ENCODE measurements at places on chromosomes 11 and 22.

DNA sequence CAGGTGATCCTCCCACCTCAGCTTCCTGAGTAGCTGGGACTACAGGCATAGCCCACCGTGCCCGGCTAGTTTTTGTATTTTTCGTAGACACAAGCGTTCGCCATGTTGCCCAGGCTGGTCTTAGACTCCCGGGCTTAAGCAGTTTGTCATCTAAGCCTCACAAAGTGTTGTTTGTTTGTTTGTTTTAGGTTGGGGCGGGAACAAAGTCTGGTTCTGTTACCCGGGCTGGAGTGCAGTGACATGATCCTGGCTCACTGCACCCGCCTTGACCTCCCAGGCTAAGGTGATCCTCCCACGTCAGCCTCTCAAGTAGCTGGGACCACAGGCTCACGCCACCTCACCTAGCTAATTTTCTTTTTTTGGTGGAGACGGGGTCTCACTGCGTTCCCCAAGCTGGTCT is 12.6 kb downstream of the IRF7 start:
- no peak for ATAC-seq

GRCh38 chr11:77619576-77620198 is 17.9 kb downstream of the CLNS1A start:
- no peak for ATAC-seq

GRCh38 chr11:69044111-69045013 is 4.4 kb upstream of the TPCN2 start:
- ATAC-seq = no peak

GRCh38 chr11:20760811-20761210 is 91.4 kb downstream of the NELL1 start:
- ATAC-seq = no peak

GRCh38 chr11:74282421-74282820 is 29.0 kb downstream of the P4HA3 start:
- no peak for ATAC-seq

- ATAC-seq = no peak
Measured at GRCh38 chr22:41401781-41402648, 20.3 kb downstream of the TEF start.

- ATAC-seq = no peak
Measured at GRCh38 chr11:59206635-59207034, 6.1 kb downstream of the MPEG1 start.

- peak; percentile 83 for ATAC-seq
Measured at GRCh38 chr11:60367009-60367408, 11.3 kb upstream of the MS4A7 start.

GRCh38 chr11:61065955-61066638 is 36.2 kb upstream of the CD5 start:
- no peak for ATAC-seq

DNA sequence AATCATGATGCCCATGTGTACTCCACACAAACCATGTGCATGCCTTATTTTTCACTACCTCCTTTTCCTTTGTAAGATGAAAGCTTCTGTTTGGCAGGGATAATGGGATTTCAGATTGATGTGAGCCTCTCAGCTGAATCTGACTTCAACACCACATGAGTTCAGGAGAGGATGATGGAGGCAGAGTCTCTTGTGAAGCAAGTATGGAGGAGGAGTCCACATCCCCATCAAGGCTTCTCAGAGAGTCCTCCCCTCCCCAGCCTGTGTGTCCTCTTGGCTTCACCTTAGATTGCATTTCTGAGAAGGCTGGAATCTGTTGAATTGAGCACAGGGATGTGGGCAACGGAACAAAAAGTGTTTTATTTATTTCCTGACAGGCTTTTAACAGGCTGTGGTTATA is 370.4 kb downstream of the FAT3 start:
- ATAC-seq = no peak

DNA sequence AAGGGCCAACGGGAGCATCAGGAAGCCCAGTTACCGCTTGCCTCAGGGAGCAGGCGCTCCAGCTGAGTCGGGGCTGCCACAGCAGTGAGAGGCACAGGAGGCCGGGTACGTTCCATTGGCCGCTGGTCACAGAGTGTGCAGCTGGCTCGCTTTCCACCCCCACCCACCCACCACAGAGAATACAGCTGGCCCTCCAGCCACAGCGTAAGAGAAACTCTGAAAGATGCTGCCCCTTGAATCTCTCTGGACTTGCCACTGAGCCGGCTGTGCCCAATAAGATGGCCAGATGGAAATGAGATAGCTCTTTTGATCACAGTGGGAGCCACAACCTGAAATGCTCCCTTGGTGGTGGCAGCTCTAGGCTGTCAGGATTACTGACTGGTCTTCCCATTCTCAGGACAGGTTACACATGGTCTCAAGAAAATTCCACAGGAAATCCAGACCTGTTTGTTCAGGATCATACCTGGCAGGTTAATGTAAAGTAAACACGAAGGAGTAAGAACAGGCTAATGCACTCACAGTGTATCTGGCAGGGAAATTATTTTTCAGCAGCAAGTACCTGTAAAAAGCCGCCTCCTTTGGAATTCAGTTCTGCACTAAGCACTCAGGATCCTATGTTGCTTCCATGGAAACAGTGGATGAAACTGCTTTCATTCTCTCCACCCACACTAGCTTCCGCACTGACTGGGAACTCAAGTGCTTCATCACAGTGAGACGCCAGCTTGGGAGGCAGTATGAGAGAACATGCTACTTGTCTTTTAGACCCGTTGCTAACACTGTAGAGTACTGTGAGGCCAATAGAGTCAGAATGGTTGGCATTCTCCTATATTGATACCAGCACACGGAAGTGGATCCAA is 16.5 kb downstream of the SIAE start:
- no peak for ATAC-seq

- ATAC-seq = no peak
Measured at GRCh38 chr11:110736171-110736553, 23.9 kb upstream of the ARHGAP20 start.

- ATAC-seq = no peak
Measured at GRCh38 chr11:130183878-130184610, 24.5 kb downstream of the ST14 start.

- no peak for ATAC-seq
Measured at GRCh38 chr11:91947215-91947820, 277.3 kb upstream of the FAT3 start.
